Aorta (tissue), 5 donors: ENCODE measurements at places on chromosomes 3 and 15. TPM values are rescaled to one million over a fixed set of nuclear protein-coding genes. Genes with fewer than 3 reads are reported as not detected.

- DNase-seq: no peak
Observed at GRCh38 chr3:116084999-116085791, 360.1 kb downstream of the LSAMP start.

The CPN2 gene
- not detected for polyA plus RNA-seq

GRCh38 chr3:188305220-188305619, 151.3 kb downstream of the LPP start:
- no peak for DNase-seq

DNA sequence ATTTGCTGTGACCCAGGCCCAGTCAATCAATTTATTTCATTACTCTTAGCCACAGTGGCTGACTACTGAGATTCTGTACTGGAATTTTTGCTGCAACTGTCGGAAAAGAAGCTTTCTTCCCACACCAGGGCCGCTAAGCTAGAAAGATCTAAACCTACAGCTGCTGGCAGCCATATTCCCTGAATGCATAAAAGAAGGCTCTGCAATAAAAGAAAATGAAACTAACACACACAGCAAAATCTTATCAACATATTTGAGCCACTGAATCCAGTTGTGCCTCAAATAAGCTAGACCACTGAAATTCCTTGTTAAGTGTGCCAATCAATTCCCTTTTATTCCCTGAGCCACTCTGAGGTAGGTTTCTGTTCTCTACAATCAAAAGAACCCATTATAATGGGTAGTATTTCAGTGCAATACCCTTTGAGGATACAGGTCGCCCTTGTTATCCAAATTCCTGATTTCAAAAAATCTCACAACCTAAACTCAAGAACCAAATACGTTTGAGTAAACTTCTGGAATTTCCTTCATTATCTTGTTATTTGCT, 60.3 kb downstream of the MYO9A start:
- no peak for DNase-seq

The CCDC13 gene
- 3.1 TPM for polyA plus RNA-seq

- no peak for DNase-seq
Observed at GRCh38 chr3:127867412-127867811, 45.1 kb upstream of the MGLL start.

DNA sequence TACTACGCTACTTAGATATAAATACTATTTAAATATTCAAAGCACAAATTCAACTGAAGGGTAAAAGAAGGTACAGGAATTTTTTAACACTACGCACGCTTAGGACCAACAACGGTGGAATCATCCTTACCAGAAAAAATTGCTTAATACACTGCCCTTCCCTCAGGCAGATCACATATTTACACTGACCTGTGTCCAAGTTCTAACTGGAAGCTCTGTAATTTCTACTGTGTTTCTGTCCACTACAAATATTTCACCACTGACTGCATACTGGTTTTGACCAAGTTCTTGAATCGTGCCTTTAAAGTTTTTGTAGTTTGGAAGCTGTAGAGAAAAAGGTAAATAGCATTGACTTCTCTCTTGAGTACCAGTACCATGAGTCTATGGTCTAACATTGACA, 44.2 kb downstream of the TOP2B start:
- DNase-seq: no peak

DNA sequence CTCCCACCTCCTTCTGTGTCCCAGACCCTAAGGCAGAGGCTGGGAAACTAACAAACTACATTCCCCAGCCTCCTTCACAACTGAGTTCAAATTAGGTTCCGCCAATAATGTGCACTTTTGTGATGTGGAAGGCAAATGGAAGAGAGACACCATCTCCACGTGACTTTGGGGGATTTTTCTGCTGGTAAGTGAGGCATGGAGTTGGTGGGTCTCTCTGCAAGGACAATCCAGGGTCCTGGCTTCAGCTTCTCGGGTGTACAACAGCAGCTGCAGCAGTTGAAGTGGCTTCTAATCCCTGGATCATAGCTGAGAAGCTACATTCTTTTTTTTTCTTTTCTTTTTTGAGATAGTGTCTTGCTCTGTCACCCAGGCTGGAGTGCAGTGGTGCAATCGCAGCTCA, 58.9 kb upstream of the GATA2 start:
- DNase-seq: no peak

The AEN gene
- polyA plus RNA-seq: 10.0 TPM

DNA sequence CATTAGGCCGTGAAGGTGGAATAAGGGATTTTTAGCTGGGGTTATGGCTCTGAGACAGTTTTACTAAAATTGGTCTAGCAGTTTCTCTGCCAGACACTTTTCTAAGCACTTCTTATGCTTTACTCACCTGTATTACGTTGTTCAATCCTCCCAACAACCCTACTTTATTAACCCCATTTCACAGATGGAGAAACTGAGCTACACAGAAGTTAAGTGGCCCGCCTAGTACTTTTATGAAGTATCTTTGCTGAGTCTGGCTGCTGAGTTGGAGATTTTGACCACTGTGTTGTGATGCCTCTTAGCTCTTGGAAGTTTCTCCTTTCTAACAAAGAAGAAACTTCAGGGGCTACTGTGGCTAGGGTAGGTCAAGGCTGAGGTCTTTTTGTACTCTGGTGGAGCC, 11.5 kb downstream of the LIMD1 start:
- no peak for DNase-seq

The EFHB gene
- 1.1 TPM for polyA plus RNA-seq

The CHRNB4 gene
- not detected for polyA plus RNA-seq

DNA sequence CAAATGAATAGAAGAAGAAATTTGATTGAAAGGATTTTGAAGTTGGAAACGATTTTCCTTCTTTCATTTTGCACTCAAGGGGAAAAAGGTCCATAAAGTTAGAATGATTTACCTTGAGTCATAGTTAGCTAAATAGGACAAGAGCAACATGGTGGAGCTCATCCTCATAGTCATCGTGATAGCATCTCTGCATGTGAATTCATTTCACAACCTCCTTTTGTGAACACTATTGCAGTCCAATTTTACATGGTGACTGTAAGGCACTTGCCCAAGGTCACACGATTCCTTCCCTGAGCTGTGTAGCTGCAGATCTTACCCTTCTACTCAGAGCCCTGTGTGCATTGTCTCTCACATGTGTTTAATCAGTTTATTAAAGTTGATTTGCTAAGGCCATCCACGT, 359.8 kb upstream of the C2CD4B start:
- DNase-seq: no peak

DNA sequence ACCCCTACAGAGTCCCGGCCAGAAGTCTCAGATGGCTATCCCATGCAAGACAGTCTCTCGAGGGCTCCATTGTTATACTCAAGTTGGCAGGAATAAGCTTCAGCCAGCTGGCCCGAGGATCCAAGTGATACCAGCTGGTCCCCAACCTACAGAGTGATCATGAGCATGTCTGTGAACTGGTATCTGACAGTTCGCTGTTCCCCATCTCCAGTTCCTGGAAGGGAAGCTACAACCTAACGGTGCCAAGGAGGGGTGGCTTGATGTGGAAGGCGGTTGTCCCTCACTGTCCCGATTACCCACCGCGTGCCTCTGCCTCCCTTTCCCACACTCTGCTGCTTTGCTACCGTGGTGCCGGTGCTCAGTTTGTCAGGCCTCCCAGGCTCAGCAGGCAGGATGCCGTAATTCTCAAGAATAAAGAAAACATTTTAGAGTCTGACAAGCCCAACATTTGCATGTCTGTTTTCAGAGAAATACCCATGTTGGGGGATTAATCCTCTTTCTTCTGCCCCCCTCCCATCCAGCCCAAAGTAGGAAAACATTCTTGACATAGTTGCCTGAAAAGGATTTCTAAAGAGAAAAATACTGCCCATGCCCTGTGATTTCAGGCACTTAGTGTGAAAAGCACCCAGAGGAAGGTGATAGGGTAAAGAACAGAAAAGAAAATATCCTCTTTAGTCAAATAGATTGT, 49.4 kb upstream of the HES1 start:
- DNase-seq: no peak

DNA sequence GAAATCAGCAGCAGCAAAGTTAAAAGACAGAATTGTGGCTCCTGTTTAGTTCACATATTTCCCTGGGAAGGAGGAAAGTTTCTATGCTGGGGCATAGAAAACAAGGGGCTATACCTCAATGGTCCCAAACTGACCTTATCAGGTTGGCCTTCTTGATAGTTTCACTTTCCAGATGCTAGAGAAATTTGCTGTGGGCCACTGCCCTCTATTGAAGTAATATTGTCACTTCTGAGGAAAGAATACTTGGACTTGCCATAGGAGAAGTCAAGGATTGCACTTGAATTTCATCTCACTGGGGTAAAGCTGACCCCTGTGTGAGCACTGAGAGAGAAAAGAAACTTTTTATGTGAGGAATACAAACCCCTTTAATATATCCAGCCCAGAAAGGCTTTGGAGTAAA, 49.3 kb upstream of the XCR1 start:
- no peak for DNase-seq

The ALCAM gene
- 71.4 TPM for polyA plus RNA-seq

The LIPH gene
- polyA plus RNA-seq: 0.77 TPM

GRCh38 chr3:18054625-18055024, 312.2 kb upstream of the TBC1D5 start:
- DNase-seq: no peak

GRCh38 chr3:98445949-98446406, 17.0 kb upstream of the OR5K1 start:
- no peak for DNase-seq
